ENCODE measurements at places on chromosomes 5 and 9. TPM values are rescaled to one million over a fixed set of nuclear protein-coding genes. Genes with fewer than 3 reads are reported as not detected.
A peak's percentile ranks its signal among the peaks of the same experiment; 100 is the strongest.

DNA sequence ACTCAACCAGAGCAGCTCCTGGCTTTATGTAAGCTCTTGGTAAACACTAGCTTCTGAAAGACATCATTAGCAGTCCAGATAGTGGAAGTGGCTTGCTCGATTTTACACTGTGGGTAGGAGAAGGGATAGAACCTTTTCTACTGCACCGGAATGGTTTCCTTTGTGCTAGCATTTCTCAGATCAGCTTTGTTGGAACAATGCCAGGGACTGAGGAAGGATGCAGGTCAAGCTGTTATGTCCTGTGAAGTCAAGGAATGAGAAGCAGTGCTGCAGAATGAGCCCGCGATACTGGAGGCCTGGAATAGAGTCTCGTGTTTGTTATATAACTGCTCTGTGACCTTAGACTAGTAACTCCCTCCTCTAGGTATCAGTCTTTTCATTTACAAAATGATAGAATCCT is 233.6 kb downstream of the GABRB2 start:
- H3K27ac ChIP-seq, result no peak overlapping the region
- H3K4me3 ChIP-seq, result no peak overlapping the region
- DNase-seq, result no peak

DNA sequence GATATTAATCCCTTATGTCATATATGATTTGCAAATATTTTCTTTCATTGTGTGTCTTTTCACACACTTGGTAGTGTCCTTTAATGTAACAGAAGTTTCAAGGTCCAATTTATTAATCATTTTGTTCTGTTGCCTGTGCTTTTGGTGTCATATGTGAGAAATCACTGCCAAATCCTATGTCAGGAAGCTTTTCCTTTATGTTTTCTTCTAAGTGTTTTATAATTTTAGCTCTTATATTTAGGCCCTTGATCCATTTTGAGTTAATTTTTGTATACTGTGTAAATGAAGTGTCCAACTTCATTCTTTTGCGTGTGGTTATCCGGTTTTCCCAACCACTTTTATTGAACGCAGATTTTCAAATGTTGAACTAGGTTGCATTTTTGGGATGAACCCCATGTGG is 6.1 kb upstream of the ZNF510 start:
- H3K27me3 ChIP-seq, result no peaks in the 10 kb centered on the region
- H3K4me3 ChIP-seq, result no peak overlapping the region
- peaks cover 18% of the 10 kb centered on the region for H3K4me1 ChIP-seq

DNA sequence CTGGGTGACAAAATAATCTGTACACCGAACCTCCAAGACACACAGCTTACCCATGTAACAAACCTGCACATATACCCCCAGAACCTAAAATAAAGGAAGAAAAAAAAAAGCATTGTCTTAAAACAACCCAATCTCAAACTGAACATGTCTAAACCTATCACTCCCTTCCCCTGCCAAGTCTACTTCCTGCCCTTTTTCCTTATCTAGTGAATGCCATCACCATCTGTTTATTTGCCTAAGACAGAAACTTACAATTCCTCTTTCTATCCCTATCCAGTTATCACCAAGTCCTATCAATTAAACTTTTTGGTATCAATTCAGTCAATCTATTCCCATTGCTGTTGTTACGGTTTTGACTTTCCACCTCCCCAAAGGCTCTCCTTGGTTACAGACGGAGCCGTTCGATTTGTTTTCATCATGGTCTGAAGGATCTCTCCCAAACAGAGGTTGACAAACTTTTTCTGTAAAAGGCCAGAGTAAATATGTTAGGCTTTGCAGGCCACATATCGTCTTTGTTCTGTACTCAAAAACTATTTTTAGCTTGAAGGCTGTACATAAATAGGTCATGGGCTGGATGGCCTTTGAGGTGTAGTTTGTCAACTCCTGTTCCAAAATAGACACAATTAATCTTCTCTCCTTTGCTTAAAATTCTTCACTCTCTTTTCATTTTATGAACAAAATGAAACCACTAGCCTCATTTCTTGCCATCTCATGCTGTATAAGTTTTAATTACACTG is 12.1 kb downstream of the NOL8 start:
- H3K36me3 ChIP-seq, result peaks cover 36% of the 10 kb centered on the region
- H3K27ac ChIP-seq, result peak overlapping the region; percentile 90
- H3K4me1 ChIP-seq, result peaks cover 33% of the 10 kb centered on the region
- H3K4me3 ChIP-seq, result peak overlapping the region; percentile 32

GRCh38 chr5:72951671-72952468 is 4.0 kb upstream of the FCHO2 start:
- DNase-seq, result no peak
- H3K4me1 ChIP-seq, result peaks cover 15% of the 10 kb centered on the region
- peaks cover 44% of the 10 kb centered on the region for H3K27me3 ChIP-seq
- no peak overlapping the region for H3K27ac ChIP-seq

- H3K4me1 ChIP-seq, result peaks cover 55% of the 10 kb centered on the region
- no peak overlapping the region for H3K4me3 ChIP-seq
- DNase-seq, result no peak
- H3K36me3 ChIP-seq, result peaks cover 39% of the 10 kb centered on the region
- H3K27me3 ChIP-seq, result no peaks in the 10 kb centered on the region
These were observed 9.3 kb upstream of the ZCCHC9 start for GRCh38 chr5:81292130-81292529.

- no peak overlapping the region for H3K4me3 ChIP-seq
- H3K4me1 ChIP-seq, result no peaks in the 10 kb centered on the region
- no peak overlapping the region for H3K27ac ChIP-seq
- no peaks in the 10 kb centered on the region for H3K36me3 ChIP-seq
- H3K27me3 ChIP-seq, result no peaks in the 10 kb centered on the region
These were observed 675.5 kb downstream of the HTR1A start for GRCh38 chr5:63286724-63287123.

DNA sequence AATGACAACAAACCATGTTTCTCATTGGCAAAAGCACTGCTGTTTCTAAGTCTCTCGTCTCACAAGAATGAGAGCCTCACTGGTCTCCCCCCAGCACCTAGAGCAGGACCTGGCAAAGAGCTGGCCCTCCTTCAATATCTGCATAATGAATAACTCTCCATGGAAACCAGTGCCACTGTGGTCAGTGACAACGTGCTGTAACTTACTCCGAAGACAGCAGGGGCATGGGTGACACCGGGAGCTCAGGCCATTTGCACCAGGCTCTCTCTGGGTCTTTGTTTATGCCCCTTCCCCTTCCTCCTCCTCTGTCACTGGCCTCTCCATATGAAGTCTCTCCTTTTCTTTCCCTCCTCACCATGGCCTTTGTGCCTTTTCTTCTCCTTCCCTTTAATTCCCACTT is 33.3 kb downstream of the TAS2R1 start:
- H3K27me3 ChIP-seq, result no peaks in the 10 kb centered on the region
- no peaks in the 10 kb centered on the region for H3K4me1 ChIP-seq
- no peak overlapping the region for H3K27ac ChIP-seq
- no peaks in the 10 kb centered on the region for H3K36me3 ChIP-seq
- no peak overlapping the region for H3K4me3 ChIP-seq

DNA sequence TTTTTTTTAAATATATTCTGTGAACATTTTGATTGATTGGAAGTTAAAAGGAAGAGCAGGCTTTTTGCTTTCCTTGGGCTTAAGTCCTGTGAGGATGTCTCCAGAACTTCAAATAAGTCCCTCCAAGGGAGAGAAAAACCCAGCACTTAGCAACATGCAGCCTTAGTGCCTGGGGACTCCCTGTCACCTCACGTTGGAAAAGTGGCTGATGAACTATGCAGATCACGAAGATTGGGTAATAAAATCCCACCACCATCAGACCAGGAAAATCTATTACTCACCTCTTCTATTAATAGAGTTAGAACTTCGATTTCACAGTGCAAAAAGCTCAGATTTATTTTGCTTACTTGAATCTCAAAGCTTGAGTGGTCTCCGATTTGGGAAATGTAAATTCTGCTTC is 507.0 kb downstream of the MAT2B start:
- H3K27me3 ChIP-seq, result no peaks in the 10 kb centered on the region
- H3K27ac ChIP-seq, result no peak overlapping the region

DNA sequence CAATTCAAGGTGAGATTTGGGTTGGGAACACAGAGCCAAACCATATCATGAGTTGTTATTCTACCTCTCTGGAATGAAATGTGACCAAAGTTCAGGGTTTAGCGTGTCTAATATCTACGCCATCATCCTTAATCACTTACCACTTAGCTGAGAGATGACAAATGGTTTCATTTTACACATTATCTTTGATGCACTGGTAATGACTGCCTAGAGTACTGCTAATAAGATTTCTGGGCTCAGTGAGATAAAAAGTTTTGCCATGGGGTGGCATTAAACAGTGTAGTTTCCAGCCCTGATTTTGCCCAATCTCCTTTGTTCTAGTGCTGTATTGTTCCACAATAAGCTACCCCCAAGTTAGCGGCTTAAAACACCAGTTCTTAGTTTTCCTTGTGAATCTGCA is 367.2 kb downstream of the MLLT3 start:
- H3K36me3 ChIP-seq, result peaks cover 1% of the 10 kb centered on the region
- no peak overlapping the region for H3K4me3 ChIP-seq
- peaks cover 36% of the 10 kb centered on the region for H3K4me1 ChIP-seq
- H3K27ac ChIP-seq, result no peak overlapping the region
- no peak for DNase-seq

DNA sequence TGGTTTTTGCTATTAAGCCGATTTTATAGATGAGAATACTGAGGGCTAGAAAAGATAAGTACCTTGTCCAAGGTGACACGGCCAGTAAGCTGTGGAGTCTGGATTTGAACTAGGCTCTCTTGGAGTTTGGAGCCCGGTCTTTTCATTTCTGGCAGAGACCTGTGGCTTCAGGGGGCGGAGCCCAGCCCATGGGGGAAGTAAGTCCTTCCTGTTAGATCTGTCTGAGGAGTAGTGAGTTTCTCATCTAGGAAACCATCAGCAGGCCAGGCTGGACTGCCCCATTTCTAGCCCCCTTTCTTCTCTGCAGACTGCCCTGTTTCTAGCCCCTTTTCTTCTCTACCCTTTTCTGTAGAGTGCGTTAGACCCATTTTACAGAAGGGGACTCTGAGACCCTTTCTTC is 521 bp upstream of the PTGS1 start:
- H3K27ac ChIP-seq, result no peak overlapping the region
- H3K4me1 ChIP-seq, result peaks cover 12% of the 10 kb centered on the region
- H3K27me3 ChIP-seq, result peaks cover 36% of the 10 kb centered on the region

- DNase-seq, result no peak
- H3K36me3 ChIP-seq, result no peaks in the 10 kb centered on the region
- H3K27me3 ChIP-seq, result peaks cover 15% of the 10 kb centered on the region
- H3K27ac ChIP-seq, result no peak overlapping the region
- no peak overlapping the region for H3K4me3 ChIP-seq
- no peaks in the 10 kb centered on the region for H3K4me1 ChIP-seq
These were observed 197.0 kb downstream of the ARHGEF28 start for GRCh38 chr5:73822989-73823339.

- H3K36me3 ChIP-seq, result no peaks in the 10 kb centered on the region
- H3K4me1 ChIP-seq, result no peaks in the 10 kb centered on the region
- no peaks in the 10 kb centered on the region for H3K27me3 ChIP-seq
- no peak overlapping the region for H3K27ac ChIP-seq
- H3K4me3 ChIP-seq, result no peak overlapping the region
These were observed 27.5 kb downstream of the SLIT3 start for GRCh38 chr5:169273451-169273850.

DNA sequence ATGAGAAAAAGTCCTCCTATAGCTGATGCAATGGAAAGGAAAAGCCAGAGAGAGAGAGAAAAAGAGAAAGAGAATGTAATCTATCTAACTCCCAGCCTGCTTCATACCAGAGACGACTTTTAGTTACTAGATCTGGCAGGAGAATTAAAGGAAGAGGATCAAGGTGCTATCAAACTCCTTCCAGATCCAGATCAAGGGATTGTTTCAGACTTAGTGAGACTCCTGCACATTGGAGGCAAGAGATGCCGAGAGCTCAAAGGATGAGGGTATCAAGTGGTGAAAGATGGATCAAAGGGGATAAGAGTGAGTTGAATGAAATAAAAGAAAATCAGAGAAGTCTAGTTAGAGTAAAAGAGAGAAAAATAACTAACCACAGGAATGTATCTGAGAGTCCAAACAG is 478.6 kb downstream of the KIF4B start:
- no peaks in the 10 kb centered on the region for H3K4me1 ChIP-seq
- H3K36me3 ChIP-seq, result no peaks in the 10 kb centered on the region
- H3K4me3 ChIP-seq, result no peak overlapping the region
- H3K27me3 ChIP-seq, result peaks cover 9% of the 10 kb centered on the region
- H3K27ac ChIP-seq, result no peak overlapping the region

GRCh38 chr5:168118042-168118668 is 173.3 kb upstream of the WWC1 start:
- no peak overlapping the region for H3K27ac ChIP-seq
- no peaks in the 10 kb centered on the region for H3K4me1 ChIP-seq
- no peaks in the 10 kb centered on the region for H3K36me3 ChIP-seq
- no peak for DNase-seq

GRCh38 chr5:116525674-116526073 is 48.9 kb downstream of the SEMA6A start:
- no peaks in the 10 kb centered on the region for H3K4me1 ChIP-seq
- no peak for DNase-seq
- H3K27ac ChIP-seq, result no peak overlapping the region
- no peak overlapping the region for H3K4me3 ChIP-seq
- H3K36me3 ChIP-seq, result no peaks in the 10 kb centered on the region

DNA sequence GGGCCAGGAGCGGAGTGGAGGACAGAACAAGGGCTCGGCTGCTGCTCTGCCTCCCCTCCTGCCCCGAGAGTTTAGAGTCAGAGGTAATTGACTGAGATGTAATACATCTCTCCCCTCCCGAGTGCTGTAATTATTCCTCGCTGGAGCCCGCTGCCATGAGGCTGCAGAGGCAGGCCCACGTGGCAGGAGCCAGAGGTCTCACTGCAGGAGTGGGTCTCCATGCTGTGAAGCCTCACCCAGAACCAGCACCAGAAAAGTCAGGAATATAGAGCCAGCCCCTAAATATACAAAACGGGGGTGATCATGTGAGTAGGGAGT is 2.5 kb downstream of the FAM163B start:
- H3K27me3 ChIP-seq, result peaks cover 29% of the 10 kb centered on the region
- no peak overlapping the region for H3K4me3 ChIP-seq
- no peak for DNase-seq
- H3K36me3 ChIP-seq, result no peaks in the 10 kb centered on the region

DNA sequence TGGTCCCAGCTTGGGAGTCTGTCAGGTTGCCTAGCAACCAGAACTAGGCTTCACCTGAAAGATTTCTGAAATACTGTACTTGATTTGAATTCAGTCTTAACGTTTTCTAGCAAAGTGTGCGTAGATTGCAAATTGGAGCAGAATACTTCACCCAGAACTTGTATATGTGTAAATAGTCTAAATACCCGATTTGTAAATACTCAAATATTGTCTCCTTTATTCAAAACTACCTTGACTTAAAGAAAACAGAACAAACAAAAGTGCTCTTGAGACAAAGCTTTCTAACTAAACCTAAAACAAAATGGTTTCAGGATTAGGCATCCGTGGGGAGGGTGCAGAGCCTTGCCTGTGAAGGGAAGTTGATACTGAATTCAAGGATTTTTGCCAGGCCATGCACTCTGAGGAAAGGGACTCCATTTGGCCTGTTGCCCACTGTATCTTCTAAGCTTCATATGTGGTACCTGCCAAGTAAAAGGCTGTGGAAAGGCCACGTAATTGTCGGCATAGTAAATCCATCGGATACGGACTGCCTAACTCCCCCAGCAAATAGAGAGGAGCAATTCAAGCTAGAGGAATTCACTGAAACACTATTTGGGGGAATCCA is 744 bp upstream of the HMGCS1 start:
- peak overlapping the region; percentile 74 for H3K27ac ChIP-seq
- peaks cover 20% of the 10 kb centered on the region for H3K36me3 ChIP-seq
- peaks cover 83% of the 10 kb centered on the region for H3K4me1 ChIP-seq

Gene ZNF366
- total RNA-seq, result not detected

Gene IL17B
- not detected for total RNA-seq

Gene SLC6A7
- total RNA-seq, result not detected

Gene PCDHB10
- not detected for total RNA-seq

Gene DMXL1
- 43.6 TPM for total RNA-seq

Gene PCA3
- not detected for total RNA-seq

Gene CD274
- 16.4 TPM for total RNA-seq

Gene TRAF1
- total RNA-seq, result 101 TPM

Gene DIRAS2
- total RNA-seq, result 0.05 TPM

Gene SPINK7
- not detected for total RNA-seq

Gene GLDC
- 5.2 TPM for total RNA-seq

Gene ADRA1B
- total RNA-seq, result not detected

Gene UBE2QL1
- total RNA-seq, result 0.19 TPM
